ENCODE measurements at places on chromosomes 2 and 18. TPM values are rescaled to one million over a fixed set of nuclear protein-coding genes. Genes with fewer than 3 reads are reported as not detected.

Gene CYBRD1
- 22.3 TPM for polyA plus RNA-seq

Gene TMEM198
- polyA plus RNA-seq, result not detected

Gene CCDC141
- polyA plus RNA-seq, result 1.5 TPM

Gene G6PC2
- polyA plus RNA-seq, result not detected

Gene DPYSL5
- not detected for polyA plus RNA-seq

All from immature natural killer cell (primary cell).